A549 (cell line): ENCODE measurements at places on chromosomes 2 and 18. TPM values are rescaled to one million over a fixed set of nuclear protein-coding genes. Genes with fewer than 3 reads are reported as not detected.

GRCh38 chr2:112706170-112706664 lies 14.6 kb upstream of the NT5DC4 start:
- no peak for DNase-seq

The TTC31 gene
- 25.4 to 26.2 TPM (median 25.7 TPM) in 3 replicates for polyA plus RNA-seq

DNA sequence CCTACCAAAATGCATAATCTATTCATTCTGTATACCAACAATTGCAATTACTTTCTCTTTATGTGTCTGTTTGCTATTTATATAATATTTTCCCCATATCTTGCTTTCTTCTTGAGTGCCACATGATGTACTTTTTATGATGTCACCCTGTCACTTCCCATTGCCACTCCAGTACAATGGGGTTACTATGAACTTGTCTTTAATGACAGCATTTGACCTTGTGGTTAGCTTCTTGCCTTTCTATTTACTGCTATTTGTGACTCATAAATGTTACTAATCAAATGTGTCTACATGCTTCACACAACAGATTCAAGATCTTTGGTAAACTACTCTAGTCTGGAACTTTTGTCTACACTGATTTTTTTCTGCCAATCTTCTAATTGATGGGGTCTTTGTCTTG lies 486.3 kb downstream of the NR4A2 start:
- no peak for DNase-seq

GRCh38 chr2:26483027-26483326 lies 5.1 kb upstream of the OTOF start:
- no peak for DNase-seq

The LINC00305 gene
- polyA plus RNA-seq: not detected in 3 replicates

DNA sequence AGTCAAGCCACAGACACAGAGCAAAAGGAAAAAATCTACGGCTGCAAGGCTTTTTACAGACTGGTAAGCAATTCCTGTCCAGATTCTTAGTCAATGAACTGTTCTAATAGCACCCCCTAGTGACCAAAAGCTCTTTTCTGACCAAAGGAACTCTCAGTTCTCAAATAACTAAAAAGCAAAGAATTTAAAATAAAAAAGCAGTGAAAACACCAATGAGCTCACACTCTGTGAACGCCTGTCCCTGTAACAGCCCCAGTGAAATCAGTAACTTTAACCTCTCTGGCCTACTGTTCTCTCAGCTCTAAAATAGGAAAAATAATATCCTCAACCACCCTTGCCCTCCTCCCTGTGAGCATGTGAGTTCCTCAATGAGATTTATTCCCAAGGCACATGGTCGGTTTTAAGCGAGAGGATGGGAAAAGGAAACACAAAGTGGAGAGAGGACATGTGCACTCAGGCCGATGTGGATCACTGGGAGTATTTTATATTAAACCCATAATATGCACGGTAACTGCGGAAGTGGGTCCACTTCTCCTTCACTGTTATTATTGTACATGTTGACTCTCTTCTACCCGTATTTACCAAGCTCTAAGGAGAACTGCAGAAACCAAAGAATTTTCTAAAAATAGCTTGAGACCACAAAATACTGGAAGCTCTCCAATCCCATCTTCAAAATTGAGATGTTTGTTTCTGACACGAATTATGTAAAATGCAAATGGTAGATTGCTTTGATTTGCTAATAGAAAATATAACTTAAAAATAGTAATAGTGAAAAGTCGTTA lies 128.5 kb downstream of the STK39 start:
- peak; percentile 64 for DNase-seq

The THOC1 gene
- 31.2 to 32.0 TPM (median 31.4 TPM) in 3 replicates for polyA plus RNA-seq

DNA sequence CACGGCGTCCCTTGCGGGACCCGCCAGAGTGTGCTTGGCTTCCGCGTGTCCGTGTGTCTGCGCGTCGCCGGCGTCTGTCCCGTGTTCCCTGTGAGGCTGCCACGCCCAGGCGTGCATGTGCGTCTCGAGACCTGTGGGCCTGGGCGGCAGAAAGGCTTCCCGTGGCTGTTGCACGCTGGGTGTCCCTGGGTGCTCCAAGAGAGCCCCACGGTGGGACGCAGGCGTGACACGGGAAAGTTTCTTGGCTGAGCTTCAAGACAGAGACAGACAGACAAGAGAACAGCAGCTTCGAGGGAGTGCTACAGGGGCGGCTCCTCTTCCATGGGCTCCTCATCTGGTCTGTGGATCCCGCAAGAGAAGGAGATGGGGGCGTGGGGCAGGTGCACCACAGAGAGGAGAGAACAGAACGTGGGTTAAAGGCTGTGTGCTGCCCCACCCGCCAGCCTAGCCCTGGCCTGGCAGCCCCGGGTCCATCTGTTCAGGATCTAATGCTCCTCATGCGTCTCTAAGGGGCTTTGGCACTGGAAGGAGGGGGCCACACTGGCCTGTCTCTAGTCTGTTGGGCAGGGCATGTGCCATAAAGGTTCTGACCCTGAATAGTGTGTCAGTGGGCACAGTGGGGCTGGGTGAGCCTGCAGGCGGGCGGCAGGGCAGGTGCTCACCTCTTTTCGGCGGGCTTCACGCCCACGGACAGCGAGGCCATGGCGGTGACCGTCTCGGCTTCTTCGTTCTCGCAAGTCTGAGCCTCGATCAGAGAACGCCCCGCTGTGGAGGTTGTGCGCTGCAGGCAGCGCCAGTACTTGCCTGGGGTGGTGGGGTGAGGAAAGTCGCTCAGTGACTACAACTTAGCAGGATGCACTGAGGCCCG lies 205.1 kb downstream of the TWIST2 start:
- no peak for DNase-seq

The TMEM17 gene
- polyA plus RNA-seq: 4.4 to 5.2 TPM (median 4.9 TPM) in 3 replicates

The CD8B2 gene
- not detected in 3 replicates for polyA plus RNA-seq

GRCh38 chr2:224134003-224134734 lies 95.1 kb upstream of the SERPINE2 start:
- DNase-seq: no peak

GRCh38 chr18:22108674-22109073 lies 60.7 kb upstream of the GATA6 start:
- no peak for DNase-seq

- DNase-seq: no peak
Measured at GRCh38 chr2:166792808-166793207, 95.5 kb upstream of the XIRP2 start.

The FAM124B gene
- polyA plus RNA-seq: not detected in 3 replicates

DNA sequence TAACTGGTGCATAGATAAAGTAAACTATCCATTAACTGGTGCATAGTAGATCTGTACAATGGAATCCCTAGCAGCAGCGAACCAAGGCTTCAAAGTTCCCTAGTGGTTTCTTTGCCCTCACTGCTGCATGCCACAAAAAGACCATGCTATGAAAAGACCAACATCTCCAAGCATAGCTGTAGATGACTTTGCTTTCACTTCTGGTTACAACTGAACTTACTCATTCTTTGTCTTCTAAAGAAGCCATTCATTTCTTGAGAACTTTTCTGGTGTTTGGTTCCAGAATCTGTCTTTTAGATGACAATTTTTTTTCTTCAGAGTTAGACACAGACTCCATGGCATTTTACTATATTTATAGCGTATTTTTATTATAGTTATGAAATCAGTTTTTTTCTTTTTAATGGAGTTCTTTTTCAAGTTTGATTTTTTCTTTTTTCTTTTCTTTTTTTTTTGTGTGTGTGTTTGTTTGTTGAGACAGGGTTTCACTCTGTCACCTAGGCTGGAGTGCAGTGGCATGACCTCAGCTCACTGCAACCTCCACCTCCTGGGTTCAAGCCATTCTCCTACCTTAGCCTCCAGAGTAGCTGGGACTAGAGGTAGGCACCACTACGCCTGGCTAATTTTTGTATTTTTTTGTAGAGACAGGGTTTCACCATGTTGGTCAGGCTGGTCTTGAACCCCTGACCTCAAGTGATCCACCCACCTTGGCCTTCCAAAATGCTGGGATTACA lies 63.6 kb downstream of the SLC35F5 start:
- DNase-seq: no peak

The CNTNAP5 gene
- not detected in 3 replicates for polyA plus RNA-seq

The LYG2 gene
- polyA plus RNA-seq: not detected in 3 replicates
